SJSA1 (cell line): ENCODE measurements at places on chromosomes 7 and 10.

DNA sequence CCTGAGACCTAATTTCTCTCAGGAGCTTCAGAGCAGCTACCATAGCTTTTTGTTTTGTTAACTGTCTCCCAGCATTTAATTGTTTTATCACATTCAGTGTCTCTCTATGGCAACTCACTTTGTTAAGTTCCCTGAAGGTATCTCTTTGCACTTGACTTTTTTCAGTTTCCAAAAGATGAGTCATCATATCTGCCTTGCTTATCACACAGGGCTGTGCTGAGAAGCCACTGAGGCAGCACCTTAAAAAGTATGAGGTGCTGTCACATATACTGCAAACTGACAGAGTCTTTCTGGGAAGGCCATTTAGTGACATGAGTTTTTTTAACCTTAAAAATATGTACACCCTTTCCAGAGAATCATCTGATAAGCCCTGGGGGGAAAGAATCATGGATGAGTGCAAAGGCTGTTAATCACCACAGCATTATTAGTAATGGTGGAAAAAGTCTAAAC lies 56.8 kb downstream of the PPP1R3C start:
- DNase-seq = no peak

DNA sequence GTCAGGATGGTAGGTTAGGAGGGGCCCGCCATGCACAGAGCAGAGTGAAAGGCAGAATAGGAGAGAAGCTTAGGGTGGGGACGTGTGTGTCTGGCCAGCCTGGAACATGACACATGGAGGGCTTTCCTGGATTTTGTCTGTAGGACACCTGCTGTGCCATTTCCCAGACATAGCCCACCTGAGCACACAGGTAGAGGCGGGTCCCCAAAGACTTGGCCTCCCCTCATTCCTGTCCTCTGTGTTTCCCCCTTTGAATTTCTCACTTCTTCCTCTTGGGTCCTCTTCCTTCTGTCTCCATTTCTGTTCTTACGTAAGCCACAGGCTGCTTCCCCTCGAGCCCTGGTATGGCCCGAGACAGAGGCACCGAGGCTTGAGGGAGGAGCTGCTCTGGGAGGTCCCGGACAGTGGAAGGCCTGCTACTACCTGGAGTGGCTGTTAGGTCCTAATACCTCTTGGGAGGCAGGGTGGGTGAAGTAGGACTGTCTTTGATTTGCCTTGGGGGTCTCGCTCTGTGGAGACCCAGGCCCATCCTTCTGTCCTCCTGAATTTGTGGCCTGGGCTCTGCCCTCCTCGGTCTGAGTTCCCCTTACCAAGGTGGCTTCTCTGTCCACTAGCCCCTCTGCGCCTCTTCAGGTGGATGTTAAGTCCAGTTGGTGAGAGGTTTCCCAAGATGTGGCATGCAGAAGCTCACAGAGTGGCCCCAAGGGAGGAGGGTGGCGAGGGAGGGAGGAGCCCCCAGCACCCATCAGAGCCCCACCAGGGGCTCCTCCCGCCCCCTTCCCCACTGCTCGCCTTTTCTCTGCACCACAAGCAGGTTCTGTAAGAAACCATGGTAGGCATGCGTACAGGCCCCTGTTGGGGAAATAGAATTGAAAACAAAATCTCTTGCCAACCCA lies 5.5 kb downstream of the ZNF775 start:
- DNase-seq = no peak

- DNase-seq = no peak
Observed at GRCh38 chr7:143172354-143172753, 10.9 kb upstream of the TAS2R39 start.

DNA sequence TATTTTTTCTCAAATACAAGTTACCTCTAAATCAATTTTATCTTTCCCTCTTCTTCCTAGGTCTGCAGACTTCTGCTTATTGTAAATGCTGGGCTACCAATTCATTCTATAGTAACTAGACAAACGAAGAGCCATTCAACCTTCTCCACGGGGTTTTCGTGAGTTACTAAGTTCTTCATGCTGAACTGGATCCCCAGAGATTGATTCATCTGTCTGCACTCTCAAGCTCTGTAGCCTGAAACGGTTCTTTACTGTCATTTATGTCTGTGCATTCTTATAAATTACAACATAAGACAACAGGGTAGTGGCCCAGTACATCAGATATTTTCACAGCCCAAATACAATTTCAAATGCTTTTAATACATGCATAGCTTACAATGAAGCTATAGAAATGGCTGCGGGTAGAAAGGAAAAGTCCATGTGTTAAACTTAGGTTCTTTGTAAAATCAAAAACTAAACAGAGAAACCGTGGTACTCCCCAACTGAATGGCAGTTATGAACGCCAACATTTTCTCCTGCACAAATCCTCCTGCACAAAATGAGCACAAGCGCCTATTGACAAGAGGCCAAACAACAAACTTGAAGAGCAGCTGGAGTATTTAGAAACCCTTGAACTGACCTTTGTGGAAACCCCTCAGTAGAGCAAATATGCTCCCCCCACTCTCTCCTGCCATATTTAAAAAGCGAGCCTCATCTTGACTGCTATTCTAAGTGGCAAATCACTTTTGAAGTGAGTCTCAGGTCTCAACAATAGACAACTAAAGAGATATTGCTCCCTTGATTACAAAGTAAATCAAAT lies 20.7 kb downstream of the LAMB1 start:
- DNase-seq = no peak

- no peak for DNase-seq
Observed at GRCh38 chr7:156993925-156994235, 16.6 kb downstream of the MNX1 start.

DNA sequence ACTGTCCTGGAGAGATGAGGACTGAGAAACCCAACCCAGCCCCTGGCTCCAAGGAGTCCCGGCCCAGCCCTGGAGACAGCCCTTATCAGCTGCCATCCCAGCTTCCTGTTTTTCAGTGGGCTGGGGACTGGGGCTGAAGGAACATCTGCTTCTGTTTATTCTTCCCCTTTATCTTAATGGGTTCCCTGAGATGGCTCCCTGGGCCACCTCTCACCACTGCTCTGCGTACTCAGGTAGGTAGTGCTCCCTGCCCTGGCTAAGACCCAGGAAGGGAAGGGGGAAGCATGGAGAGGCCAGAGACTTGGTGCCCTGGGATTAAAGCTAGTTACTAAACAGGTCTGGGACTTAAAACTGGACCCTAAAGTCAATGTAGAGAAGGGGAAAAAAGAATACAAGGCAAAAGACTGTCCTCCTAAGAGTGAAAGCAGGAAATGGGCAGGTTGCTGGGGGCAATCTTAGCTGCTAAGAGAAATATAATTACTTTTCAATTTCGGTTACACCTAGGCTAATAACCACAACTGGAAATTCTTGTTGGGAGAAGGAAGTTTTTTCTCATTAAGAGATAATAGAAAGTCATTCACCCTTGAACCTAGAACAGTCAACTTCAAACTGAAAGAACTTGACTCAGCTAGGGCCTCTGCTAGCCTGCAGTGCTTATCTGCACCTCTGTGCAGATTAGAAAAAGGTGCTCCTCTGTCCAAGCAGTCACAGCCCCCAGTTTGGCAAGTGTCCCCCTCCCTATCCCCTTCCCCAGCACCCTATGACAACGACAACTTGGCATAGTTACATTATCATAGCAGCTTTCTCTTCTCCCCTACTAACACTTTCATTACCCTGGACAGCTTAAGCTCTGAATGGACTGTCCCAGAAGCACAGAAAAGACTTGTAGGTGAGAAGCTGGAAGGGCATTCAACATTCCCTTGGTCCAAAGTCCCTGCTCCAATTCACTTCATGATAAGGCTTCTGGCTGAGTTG lies 65.6 kb upstream of the KDM7A start:
- DNase-seq = no peak

DNA sequence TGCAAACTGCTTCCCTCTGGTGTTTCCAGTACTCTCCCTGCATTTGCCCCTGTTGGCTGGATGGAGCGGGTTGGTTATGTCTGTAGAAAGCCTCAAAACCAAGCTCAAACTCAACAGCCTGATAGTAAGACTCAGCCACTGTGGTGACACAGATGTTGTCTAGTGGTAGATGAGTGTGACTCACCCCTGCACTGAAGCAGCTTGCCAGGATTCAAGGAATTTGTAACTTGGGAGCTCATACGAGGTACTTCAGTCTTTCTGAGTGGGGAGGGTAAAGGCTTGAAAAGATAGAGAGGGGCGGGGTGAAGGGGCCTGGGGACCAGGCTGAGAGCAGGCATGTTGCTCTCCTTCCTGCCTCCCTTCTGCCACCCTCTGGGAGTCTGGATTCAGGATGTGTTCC lies 22.9 kb upstream of the AQP1 start:
- DNase-seq = no peak

DNA sequence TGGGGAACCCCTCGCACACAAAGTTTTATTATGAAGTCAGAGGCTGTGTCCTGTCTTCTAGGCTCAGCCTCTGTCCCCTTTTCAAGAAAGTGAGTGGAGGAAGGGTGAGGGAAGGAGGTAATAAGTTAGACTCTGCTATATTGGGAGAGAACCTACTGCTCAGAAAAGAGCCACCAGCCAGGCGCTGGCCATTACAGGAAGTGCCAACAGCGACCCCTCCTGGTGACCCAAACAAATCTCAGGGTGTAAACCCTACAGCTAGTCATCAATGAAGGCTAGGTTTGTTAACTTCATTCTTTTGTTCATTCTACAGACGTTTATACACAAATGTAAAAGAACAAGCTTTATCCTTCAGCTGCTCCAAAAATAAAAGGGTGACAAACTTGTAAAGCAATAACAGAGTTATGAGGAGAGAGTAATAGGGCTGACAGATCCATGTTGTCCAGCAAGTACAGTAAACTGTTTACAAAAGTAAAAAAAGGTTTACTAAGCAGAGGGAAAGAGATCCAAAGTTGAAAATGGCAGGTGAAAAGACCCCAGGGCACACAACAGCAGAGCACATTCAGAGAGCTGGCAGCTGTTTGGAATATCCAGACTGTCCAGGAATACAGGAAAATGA lies 82.7 kb downstream of the FAM204A start:
- no peak for DNase-seq

DNA sequence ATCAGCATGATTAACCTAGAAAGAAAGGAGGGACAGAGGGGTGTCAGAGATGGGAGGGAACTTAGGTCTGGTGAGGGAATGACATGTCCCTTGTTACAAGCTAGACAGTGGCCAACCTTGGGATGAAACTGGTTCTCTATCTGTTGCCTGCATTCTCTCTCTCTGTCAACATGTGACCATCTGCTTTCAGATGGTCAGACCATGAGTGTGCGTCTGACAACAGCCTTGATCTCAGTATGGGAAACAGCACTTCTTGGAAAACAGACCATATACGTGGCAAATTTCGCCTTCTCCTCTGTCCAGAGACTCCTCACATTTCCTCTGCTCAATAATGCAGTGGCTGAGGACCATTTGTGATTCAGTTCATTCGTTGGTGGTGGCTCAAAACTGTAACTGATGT lies 845.9 kb downstream of the TYW1 start:
- no peak for DNase-seq

DNA sequence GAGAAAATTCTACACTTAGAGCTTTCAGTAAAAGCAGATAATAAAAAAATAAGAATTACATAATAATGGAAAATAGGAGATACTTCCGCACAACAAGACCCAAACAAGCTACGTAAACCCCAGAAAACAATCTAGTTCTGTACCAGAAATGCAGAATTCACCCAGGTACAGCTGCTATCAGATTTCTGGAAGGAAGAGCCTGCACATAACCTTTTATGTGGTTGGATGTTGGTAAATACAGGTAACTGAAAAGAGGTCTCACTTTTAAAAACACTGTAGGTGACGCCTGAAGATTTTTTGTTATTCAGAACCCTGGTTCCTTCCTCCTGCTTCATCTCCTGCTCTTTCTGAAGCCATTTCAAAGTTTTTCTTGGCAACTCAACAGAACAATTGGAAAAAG lies 29.9 kb downstream of the PANK1 start:
- DNase-seq = no peak

DNA sequence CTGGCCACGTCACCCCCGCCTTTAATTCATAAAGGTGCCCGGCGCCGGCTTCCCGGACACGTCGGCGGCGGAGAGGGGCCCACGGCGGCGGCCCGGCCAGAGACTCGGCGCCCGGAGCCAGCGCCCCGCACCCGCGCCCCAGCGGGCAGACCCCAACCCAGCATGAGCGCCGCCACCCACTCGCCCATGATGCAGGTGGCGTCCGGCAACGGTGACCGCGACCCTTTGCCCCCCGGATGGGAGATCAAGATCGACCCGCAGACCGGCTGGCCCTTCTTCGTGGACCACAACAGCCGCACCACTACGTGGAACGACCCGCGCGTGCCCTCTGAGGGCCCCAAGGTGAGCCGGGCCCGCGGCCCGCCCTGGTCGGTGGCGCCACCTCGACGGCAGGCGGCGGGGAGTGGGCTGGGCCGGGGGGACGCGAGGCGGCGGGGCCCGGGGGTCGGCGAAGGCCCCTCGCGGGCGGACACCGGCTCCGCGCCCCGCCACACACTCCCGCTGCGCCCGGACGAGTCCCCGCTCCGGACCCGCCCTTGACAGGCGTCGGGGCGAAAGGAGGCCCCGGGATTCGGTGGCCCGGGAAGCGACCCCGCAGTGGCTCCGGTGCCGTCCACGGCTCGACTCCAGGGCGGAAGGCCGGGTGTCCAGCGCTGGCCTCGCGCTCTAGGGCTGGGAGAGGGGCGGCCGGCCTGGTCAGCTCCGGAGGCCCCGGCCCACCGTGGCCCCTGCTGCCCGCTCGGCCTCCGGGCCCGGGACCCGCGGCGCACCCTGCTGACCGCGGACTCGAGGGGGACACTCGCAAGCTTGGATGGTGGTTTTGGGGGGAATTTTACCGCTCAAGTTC lies 557 bp downstream of the BAG3 start:
- DNase-seq = no peak

GRCh38 chr10:58622246-58622645 lies 109.6 kb downstream of the BICC1 start:
- DNase-seq = no peak

- DNase-seq = no peak
Observed at GRCh38 chr7:44845451-44845850, 2.4 kb downstream of the H2AZ2 start.

DNA sequence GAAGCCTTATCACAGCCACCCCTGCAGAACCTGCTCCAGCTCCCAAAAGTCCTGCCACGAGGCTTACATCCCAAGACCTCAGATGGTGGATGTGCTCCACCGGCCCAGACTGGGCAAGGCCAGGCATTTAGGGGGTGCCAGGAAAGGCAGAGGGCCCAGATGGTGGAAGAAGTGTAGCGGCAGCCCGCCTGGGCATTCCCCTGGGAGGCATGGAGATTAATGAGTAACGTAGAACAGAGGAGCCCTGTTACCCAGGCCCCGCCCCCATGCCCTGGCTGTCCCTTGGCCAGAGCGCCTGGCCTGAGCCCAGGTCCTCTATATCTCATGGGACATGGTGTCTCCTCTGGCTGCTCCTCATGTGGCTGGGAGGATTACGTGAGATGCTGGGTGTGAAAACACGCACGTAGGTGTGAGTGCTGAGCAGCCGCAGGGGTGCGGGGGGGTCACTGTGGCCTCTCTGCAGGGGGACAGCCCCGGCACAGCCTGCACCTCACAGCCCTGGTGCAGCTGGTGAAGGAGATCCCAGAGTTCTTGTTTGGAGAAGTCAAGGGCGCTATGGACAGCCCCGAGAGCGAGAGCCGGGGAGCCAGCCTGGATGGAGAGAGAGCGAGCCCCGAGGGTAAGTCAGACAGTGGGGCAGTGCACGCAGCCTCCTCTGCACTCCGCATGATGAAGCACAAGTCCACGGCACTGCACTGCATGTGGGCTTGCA lies 52.9 kb downstream of the ZNF467 start:
- DNase-seq = no peak

- no peak for DNase-seq
Observed at GRCh38 chr7:74527842-74528241, 74.1 kb downstream of the GTF2IRD1 start.
